Cardiac fibroblast (primary cell): ENCODE measurements at places on chromosomes 7 and 10.

- peak; percentile 83 for DNase-seq
Measured at GRCh38 chr10:88157981-88158465, 294.6 kb downstream of the PTEN start.

DNA sequence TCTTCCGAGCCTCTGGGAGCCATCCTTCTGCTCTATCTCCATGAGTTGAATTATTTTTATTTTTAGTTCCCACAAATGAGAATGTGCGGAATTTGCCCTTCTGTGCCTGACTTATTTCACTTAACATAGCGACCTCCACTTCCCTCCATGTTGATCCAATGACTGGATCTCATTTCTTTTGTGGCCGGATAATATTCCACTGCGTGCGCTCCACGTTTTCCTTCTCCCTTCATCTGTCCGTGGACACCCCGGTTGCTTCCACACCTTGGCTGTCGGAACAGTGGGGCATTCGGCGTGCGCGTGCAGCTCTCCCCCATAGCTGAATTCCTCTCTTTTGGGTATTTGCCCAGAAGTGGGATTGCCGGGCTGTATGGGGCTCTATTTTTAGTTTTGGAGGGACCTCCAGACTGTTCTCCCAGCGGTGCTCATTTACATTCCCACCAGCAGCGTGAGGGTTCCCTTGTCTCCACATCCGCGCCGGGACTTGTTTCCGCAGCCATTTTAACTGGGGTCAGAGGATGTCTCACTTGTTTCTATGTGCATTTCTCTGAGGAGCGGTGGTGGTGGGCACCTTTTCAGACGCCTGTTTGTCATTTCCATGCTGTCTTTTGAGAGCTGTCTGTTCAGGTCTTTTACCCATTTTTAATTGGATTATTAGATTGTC lies 51.0 kb upstream of the SUN1 start:
- no peak for DNase-seq

DNA sequence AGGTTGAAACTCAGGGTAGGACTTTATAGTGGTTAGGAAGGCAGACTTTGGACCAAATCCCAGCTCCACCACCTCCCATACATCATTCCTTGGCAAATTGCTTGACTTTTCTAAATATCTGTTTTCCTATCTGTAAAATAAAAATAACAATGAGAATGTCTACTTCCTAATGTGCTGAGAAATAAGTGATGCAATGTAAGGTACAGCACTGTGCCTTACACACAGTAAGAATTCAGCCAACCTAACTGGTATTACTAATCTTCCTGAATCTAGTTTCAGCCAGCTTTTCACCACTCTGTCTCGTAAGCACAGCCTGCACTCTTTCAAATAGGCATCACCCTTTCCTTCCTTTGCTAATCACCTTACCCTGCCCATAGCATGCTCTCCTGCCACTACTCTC lies 9.7 kb downstream of the PRLHR start:
- DNase-seq: peak; percentile 58

DNA sequence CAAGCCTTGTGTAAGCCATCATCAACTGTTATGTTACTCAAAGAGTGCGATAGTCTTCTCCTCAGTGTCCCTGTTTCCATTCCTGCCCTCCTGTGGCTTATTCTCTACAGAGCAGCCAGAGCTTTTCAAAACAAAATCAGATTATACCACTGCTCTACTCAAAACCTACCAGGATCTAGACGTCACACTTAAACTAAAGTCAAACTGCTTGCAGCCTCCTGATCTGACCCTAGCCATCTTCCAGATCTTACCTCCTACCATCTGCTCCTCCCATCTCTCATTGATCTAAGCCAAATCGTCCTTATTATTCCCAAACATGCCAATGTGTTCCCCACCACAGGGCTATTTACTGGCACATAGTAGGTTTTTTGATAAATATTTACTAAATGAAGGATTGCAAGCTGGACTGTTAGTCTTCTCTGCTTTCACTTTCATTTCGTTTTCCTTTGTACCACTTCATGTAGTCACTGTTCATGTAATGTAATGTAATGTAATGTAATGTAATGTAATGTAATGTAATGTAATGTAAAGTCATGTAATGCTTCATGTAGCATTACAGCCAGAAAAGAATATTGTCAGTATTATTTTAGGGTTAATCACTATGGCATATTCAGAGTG lies 116.1 kb downstream of the GPR37 start:
- DNase-seq: no peak

GRCh38 chr7:90853205-90853604 lies 257.1 kb downstream of the CDK14 start:
- DNase-seq: no peak

GRCh38 chr7:114026486-114027089 lies 107.8 kb upstream of the PPP1R3A start:
- peak; percentile 65 for DNase-seq

DNA sequence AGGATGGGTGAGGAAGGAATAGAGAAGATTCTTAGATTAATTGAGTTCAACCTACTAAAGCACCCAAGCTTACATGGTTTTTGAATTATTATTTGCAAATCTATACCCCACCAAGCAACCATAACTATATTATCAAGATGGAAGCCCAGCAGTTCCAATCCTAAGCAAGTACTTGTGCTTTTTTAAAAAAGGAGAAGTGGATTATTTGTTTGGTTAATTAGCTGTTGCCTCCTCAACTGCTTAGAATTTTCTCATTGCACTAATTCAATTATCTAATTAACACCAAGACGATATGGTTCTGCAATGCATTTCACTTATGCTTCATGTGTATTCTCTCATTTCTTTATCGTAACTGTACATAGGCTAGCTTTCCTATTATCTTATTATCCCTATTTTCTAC lies 27.3 kb upstream of the WIPF3 start:
- no peak for DNase-seq

DNA sequence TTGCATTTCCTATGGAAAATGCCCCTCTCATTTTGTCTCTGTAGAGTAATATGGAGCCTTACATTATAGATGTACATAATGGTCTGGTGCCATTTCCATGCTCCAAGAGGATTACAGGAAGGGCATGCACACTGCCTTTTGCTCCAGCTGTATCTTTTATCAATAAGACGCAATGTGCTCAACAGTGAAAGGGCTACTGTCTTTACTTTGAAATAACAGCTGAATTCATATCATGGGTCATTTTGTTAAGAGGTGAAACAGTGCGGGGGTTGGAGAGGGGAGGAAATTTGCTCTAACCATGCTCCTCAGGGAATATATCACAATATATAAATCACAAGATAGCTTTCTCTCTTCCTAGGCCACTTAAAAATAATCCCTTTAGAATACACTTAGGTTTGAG lies 77.7 kb downstream of the ICA1 start:
- DNase-seq: no peak

- DNase-seq: no peak
Measured at GRCh38 chr10:42963312-42963711, 113.6 kb upstream of the RET start.
